ENCODE measurements at places on chromosomes 12 and 14.

- DNase-seq, result no peak
These were observed 36.5 kb downstream of the PAPLN start for GRCh38 chr14:73273799-73274198.

GRCh38 chr14:36967892-36968555 is 204.4 kb downstream of the SLC25A21 start:
- peak; percentile 15 for DNase-seq

DNA sequence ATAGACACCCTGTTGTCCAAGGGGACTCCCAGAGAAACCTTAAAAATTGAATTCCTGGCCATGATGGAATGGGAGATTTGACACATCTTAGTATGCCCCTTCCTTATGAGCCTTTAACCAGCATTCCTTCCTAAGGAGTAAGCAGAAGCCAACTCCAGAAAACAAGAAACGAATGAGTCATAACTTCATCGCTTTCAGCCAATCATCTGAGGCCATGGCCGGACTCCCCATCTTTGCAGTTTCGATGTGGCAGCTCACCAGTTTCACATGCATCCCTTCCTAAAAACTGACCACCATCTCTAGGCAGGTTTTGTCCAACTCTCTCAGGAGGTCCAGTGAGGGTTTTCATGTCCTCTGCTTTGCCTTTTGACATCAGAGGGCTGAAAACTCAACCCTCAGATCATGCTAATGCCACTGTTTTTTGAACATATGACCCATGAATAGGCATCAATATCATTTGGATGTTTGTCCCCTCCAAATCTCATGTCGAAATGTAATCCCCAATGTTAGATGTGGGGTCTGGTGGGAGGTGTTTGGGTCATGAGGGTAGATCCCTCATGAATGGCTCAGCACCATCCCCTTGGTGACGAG is 19.9 kb downstream of the DAAM1 start:
- no peak for DNase-seq

GRCh38 chr12:44947163-44947562 is 71.0 kb upstream of the NELL2 start:
- no peak for DNase-seq

DNA sequence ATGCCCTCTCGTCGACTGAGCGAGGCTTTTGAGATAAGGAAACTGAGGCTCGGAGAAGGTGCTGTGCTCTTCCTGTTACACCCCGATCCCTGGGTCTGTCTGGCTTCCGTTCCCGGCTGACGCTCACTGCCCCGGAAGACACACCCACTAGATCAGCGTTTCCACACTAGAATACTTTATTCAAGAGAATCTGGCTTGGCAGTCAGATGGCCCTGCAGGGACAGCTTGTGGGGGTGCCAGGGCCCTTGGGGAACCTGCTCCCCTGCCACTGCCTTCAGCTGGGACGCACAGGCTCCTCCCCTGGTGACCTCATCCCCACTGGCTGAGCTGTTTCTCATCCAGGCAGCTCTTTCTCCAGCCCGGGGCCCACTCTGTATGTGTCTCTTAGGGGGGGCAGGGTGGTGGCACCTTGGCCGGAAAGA is 13.7 kb downstream of the PGF start:
- DNase-seq, result no peak

- DNase-seq, result no peak
These were observed 8.3 kb downstream of the MEG3 start for GRCh38 chr14:100834082-100834793.

DNA sequence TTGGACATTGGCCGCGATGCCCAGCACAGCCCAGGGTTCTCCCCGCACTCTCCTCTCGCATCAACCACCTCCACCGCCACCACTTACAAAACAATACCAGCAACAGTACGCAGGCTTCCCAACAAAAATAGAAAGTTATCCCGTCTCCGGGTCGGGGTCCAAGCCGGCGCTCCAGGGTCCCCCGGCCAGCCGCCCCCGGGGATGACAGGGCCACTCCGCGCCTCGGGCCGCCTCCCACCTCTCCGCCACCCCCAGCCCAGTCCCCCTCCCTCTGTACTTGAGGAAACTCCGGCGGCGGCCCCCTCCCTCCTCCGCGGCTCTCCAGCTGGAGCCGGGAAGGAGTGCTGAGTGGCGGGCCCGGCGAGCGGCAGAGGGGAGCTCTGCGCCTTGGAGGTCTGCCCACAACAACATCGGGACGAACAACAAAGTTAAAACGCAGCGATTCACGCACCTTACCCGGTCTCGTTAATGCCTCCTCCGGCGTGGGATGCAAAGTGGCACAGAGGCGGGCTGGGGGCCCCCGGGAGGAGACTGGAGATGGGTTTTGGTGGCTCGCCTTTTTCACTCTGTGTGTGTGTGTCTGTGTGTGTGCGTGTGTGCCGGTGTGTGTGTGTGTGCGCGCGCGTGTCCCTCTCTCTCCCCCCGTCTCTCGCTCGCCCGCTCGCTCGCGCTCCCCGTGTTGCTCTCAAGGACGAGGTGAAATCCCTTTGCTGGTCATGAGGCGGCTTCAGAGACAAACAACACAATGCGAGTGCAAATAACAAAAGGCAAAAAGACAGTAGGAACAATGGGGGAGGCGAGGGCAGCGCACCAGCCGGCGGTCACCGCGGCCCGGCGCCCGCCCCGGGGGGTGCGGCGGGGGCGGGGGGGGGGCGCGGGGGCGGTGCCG is 386.8 kb downstream of the BCAT1 start:
- peak; percentile 84 for DNase-seq

DNA sequence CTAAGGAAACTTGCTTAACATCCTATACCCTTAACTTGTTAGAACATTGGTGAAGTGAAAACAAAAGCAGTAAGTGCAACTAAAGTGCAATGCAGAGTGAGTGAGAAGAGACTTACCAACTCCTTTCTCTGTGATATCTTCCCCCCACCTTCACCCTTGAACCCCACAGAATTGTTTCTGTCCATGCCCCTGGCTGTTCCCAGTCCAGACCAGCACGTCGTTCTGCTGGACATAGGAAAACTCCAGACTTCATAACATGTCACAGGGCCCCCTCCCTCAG is 91.9 kb downstream of the DAD1 start:
- DNase-seq, result no peak

GRCh38 chr12:6951551-6952120 is 480 bp downstream of the PTPN6 start:
- no peak for DNase-seq

DNA sequence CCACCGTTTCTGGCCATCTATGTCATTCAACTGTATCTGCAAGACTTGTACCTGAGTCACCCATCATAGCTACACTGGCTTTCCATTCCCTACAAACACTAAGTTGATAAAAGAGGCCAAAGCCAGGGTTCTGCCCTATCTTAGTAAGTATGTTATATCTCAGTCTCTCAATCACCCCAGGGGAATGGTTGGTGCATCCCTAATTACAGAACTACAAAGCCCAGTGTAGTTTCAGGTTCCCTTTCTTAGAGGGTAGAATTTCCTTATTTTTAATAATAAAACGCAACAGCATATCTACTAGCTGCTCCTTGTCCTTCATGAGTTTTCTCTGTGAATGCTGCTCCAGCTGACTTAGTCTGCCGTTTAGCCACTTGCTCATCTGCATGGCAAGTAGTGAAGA is 57.6 kb downstream of the ST8SIA1 start:
- DNase-seq, result no peak

GRCh38 chr12:124376435-124376834 is 81.5 kb downstream of the RFLNA start:
- DNase-seq, result no peak

- no peak for DNase-seq
These were observed 32.1 kb downstream of the ZFYVE26 start for GRCh38 chr14:67784244-67784823.

DNA sequence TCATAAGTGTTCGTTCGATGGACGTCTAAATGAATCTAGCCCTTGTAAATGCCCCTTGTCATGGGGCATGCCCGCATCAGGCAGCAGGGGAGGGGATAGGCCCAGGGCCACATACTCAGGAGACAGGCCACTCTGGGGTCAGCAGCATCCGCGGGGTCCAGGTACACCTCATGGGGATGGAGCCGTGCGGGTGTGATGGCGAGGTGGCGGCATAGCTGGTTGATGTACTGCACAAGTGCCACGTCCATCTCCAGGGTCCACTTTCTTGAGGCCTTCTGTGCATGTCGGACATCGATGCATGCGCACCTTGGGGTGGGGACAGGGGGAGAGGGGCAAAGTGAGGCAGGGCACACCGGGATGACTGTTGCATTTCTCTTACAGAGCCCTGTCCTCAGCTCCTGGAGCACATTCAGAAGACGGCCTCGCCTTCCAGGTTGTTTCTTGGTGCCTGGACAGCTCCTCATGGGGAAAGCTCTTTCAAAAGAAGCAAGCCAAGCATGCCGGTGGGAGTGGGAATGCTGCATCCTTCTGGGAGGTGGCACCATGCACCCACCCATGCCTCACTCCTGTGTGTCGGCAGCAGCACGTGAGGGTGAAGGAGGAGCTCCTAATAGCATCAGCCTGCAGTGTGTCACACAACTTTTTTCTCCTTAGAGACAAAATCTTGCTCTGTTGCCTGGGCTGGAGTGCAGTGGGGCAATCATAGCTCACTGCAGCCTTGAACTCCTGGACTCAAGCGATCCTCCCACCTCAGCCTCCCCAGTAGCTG is 47.4 kb downstream of the TRAFD1 start:
- no peak for DNase-seq

DNA sequence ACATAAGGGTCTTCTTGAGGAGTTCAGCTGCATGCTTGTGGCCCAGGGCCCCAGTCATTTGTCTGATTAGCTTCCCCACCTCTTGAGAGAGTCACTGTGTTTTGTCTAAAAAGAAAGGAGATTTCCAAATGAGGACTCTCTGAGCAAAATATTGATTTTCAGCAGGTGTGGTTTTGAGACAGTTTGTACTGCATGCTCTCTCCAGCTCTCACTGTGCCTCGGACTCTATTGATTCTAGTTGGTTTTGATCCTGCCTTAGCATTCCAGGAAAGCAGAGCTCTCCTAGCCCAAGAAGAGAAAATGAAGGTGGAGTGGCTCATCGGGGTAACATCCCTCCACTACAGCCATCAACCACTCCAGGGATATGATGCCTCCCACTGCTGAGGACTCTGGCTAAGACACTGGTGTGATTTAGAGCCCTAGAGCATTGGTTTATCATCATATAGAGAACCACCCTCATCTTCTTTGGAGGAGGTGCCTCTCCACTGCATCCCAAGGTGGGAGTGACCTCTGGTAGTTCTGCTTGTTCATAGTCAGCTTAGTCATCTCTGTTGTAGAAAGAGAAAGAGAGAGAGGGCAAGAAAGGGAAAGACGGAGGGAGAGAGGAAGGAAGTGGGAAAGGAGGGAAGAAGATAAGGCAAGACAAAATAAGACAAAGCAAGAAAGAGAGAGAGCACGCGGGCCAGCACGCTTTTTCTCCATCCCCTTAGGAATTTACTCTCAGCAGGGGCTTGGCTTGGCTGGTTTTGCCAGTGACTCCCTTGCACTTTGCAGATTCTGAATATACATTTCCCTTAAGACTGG is 365.6 kb downstream of the DPF3 start:
- no peak for DNase-seq

DNA sequence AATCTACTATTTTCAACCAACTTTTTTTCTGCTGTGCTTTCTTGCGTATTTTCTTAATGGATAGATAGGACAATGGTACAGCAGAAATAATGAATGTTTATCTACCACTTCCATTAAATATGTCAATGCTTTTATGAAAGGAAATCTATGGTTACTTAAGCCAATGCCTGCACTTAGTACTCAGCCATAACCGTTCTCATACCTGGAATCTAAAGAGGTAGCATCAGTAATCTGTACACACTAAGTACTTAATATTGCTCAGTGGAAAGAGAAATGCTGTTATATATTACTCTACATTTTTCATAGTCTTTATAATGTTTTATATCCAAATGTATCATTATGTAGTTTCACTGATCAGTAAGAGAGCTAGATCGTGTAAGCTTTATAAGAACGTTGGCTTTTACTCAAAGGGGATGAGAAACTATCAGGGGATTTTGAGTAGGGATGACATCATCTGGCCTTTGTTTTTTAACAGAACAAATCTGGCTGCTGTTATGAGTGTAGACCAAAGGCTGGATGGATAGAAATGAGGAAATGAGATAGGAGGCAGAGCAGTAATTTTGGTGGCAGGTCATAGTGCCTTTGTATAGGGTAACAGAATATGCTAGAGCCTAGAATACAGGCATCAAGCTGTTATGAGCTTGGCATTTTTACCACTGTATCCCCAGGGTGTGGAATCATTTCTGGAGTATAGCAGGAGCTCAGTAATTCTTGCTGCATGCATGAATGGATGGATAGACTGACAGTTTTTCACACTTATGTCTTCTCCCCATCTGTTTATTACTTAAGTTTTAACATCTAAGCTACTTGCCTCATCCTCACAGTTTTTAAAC is 34.0 kb downstream of the ALG10B start:
- DNase-seq, result no peak

DNA sequence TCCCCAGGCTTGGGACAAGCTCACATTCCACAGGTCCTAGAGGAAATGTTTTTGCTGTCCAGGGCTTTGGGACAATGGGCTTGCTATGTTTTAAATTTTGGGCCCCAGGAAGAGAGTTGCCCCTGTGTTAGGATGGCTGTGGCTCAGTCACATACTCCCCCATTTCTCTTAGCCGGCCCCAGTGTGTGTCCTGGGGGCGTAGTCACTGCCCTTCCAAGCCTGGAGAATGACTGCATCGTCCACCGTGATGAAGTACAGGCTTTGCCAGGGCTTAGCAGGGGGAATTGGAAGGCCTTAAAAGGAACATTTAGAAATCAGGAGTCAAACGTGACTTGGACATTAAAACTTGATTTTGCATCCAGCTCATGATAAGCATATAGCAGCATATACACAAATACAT is 293.6 kb downstream of the CACNA1C start:
- DNase-seq, result no peak

- DNase-seq, result no peak
These were observed 116.4 kb downstream of the PTPRB start for GRCh38 chr12:70520847-70521246.

- DNase-seq, result no peak
These were observed 230.1 kb downstream of the FOXN3 start for GRCh38 chr14:89186856-89187376.

DNA sequence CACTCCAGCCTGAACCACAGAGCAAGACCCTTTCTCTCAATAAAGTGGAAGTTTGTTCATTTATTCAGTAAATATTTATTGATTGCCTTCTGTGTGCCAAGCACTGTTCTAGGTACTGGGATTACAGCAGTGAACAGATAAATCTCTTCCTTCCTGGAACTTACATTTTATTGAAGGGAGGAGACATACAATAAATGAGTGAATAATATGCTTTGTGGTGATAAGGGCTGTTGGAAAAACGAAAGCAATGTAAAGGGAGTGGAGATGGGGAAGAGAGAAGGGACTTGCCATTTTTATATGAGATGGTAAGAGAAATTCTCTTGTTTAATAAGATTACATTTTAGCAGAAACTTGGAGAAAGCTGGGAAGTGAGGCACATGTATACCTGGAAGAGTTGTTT is 1.6 kb downstream of the GSKIP start:
- DNase-seq, result no peak

Data from neural progenitor cell (in vitro differentiated cells).